Aorta (tissue), 5 donors: ENCODE measurements at places on chromosomes 4 and X. TPM values are rescaled to one million over a fixed set of nuclear protein-coding genes. Genes with fewer than 3 reads are reported as not detected.

The CXCL11 gene
- total RNA-seq: 0.23 TPM

The SH3RF1 gene
- total RNA-seq: 27.3 TPM

The SSX1 gene
- total RNA-seq: not detected

The CDK16 gene
- total RNA-seq: 52.5 TPM

The ATP1B4 gene
- not detected for total RNA-seq

The BEND4 gene
- 0.03 TPM for total RNA-seq

The SPANXB1 gene
- not detected for total RNA-seq

The ADAM29 gene
- not detected for total RNA-seq

The RTL3 gene
- total RNA-seq: 0.87 TPM

The SULT1B1 gene
- 2.2 TPM for total RNA-seq

The MGARP gene
- 3.7 TPM for total RNA-seq

The TKTL1 gene
- 0.23 TPM for total RNA-seq

The C4orf51 gene
- total RNA-seq: not detected

The GPR143 gene
- not detected for total RNA-seq

The PASD1 gene
- not detected for total RNA-seq

The SUPT20HL1 gene
- total RNA-seq: 0.15 TPM

The CDKL2 gene
- 2.3 TPM for total RNA-seq

The HGFAC gene
- 0.49 TPM for total RNA-seq

The NKX3-2 gene
- 0.13 TPM for total RNA-seq

The SMIM10 gene
- 13.5 TPM for total RNA-seq

The DRD5 gene
- total RNA-seq: not detected

The TCEAL6 gene
- 0.55 TPM for total RNA-seq

The C4orf50 gene
- total RNA-seq: 0.03 TPM

The SLC2A9 gene
- 11.0 TPM for total RNA-seq

The GPRASP1 gene
- total RNA-seq: 19.9 TPM
